GF-D8 (cell line): ENCODE measurements at places on chromosomes 4 and X.

- no peak for DNase-seq
Observed at GRCh38 chrX:132474544-132475248, 14.1 kb downstream of the MBNL3 start.

DNA sequence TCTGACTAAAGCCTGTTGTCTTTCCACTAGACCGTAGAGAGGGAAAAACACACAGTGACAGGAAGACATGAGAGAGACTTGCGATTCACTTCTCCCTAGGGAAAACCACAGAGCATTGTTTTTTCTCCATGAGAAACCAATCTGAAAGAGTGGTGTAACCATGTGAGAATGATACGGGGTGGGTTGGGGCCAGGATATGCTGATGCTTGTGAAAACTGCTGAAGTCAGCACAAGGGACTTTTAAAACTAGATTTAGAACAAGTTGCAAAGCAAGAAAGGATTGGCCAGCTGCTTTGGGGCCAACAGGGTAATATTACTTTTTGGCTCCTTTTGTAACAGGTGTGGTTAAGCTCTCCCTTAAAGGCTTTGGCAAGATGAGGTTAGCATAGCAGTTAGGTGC lies 66.1 kb downstream of the NHSL2 start:
- no peak for DNase-seq

GRCh38 chr4:61195101-61195500 lies 5.0 kb upstream of the ADGRL3 start:
- DNase-seq, result no peak

DNA sequence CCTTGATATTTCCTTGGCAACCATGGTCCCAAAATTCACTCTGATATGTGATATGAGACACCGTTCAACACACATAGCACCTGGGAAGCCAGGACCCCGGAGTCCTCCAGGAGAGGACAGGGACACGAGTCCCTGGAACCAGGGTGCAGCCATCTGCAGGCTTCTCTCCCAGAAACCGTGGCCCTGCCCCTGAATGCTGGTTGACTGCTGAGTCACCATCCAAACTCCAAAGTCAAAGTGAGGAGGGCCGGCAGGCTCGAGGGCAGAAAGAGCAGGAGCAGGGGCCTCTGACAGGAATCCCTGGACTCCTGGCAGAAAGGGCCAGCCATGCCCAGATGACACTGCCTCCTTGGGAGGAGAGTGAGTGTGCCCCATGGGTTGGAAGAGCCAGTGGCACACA lies 6.9 kb upstream of the PNMA6A start:
- DNase-seq, result no peak

DNA sequence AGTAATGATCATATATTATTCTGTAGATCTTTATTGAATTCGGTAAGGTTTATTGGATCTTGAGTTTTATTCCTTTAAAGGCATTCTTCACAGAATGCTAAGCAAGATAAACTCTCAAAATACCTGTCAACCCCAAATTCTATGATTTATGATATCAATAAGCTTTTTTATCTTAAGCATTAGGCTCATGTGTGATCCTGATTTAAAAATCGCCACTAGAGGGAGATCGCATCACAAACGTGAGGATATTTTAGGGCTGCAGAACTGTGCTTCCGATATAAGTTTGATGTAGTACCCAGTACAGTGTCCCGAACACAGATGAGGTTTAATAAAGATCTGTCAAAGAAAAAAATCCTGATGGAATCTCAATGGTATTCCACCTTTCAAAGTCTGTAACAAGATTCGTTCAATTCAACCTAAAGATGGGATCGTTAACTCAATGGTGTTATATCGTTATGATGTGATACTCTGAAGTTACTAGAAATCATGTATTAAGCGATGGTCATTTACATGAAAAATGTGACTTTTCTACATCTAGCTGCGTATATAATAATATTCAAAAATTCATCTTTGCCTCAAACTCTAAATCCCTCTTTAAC lies 169.0 kb downstream of the CORIN start:
- no peak for DNase-seq
